Activated B cell treated with CpG ODN at 0.5 μM for 24 hours (primary cell): ENCODE measurements at places on chromosomes 4 and X. TPM values are rescaled to one million over a fixed set of nuclear protein-coding genes. Genes with fewer than 3 reads are reported as not detected.

TBC1D8B gene
- total RNA-seq, result 6.5 and 8.4 TPM in 2 replicates

BEX5 gene
- 0.61 and 1.2 TPM in 2 replicates for total RNA-seq

ARSD gene
- total RNA-seq, result 6.1 and 8.0 TPM in 2 replicates

GRCh38 chrX:22542641-22543040, 269.9 kb downstream of the CBLL2 start:
- no peak for DNase-seq

DNA sequence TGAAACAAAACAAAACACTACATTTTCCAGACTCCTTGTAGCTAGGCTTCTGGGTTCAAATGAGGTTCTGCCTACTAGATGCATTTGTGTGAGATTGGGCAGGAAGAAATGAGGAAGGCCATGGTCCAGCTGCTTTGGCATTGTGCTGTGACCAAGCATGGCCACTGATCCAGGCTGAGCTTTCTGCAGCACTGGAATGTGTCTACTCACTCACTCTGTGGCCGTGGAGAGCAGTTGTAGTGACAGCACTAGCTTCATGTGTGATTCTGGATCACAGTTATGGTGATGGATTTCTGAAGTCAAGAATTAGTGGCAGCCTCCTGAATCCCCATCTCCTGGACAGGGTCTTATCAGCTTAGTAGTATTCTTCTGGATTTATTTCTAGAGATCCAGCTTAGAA, 358.9 kb downstream of the GPAT3 start:
- DNase-seq, result no peak

F8A2 gene
- total RNA-seq, result not detected in 2 replicates

DNA sequence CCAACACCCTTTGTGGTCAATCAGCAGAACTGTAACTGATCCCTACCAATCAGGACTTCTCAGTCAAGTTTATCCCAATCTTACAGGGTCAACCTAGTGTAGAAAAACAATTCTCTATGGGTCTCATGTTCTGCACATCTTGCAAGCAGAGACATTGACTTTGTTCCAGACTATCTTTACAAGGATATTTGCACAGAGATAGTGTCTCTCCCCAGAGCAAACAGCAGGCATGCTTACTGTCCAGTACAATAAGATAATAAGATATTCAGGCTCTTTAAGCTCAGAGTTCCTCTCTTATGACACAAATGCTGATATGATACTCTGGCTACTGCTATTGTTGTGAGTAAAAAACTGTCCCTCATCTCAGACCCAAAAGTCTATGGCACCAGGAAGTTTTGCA, 53.2 kb downstream of the ACSL4 start:
- DNase-seq, result no peak
